ENCODE measurements at places on chromosomes 4 and X. TPM values are rescaled to one million over a fixed set of nuclear protein-coding genes. Genes with fewer than 3 reads are reported as not detected.

GRCh38 chrX:55004231-55004630 lies 4.1 kb downstream of the APEX2 start:
- no peak overlapping the region for H3K4me3 ChIP-seq
- no peaks in the 10 kb centered on the region for H3K27me3 ChIP-seq
- no peak overlapping the region for H3K27ac ChIP-seq
- DNase-seq, result no peak
- H3K36me3 ChIP-seq, result peaks cover 9% of the 10 kb centered on the region

Gene PRDM8
- 2.4 TPM for total RNA-seq

- H3K4me3 ChIP-seq, result no peak overlapping the region
- H3K27me3 ChIP-seq, result no peaks in the 10 kb centered on the region
- H3K4me1 ChIP-seq, result no peaks in the 10 kb centered on the region
- no peaks in the 10 kb centered on the region for H3K36me3 ChIP-seq
- H3K27ac ChIP-seq, result no peak overlapping the region
Observed at GRCh38 chr4:27524224-27524623, 663.6 kb downstream of the STIM2 start.

DNA sequence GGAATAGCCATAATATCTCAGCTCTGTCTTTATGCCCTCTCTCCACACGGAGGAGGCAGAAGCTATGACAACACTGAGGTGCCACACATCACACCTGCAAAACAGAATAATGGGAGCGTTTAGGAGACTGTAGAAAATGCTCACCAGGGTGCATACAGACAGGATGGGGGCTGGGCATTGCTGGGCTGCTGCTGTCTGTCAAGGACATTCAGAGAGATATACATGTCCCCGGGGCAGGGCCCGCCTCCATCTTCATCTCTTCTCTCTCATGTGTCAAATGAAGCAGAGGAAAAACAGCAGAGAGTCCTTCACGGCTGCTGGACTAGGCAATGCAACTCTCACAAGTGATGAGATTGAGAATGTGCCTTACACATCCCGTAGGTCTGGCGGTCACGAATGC lies 65.3 kb upstream of the DHRSX start:
- H3K36me3 ChIP-seq, result peaks cover 9% of the 10 kb centered on the region
- no peak overlapping the region for H3K4me3 ChIP-seq
- no peak for DNase-seq
- no peaks in the 10 kb centered on the region for H3K27me3 ChIP-seq
- H3K27ac ChIP-seq, result no peak overlapping the region

DNA sequence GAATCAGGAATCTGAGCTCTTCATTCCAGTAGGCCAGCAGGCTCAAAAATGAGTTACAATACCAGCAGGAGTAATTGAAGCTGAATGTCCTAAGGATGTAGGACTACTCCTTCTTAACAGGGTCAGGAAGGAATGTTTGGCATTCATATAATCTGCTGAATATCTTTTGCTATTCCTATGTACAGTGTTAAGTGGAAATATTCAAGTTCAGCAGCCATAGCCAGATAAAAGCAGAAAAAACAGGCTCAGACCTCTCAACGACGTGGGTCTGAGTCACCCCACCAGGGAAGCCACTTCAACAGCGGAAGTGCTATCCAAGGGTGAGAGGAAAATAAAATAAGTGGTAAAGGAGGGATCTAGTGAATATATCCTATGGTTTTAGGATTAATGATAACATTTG lies 577.0 kb downstream of the SPOCK3 start:
- H3K27me3 ChIP-seq, result no peaks in the 10 kb centered on the region
- H3K27ac ChIP-seq, result peak overlapping the region; percentile 89
- H3K4me3 ChIP-seq, result no peak overlapping the region
- H3K36me3 ChIP-seq, result no peaks in the 10 kb centered on the region
- no peak for DNase-seq
- peaks cover 41% of the 10 kb centered on the region for H3K4me1 ChIP-seq

- H3K36me3 ChIP-seq, result no peaks in the 10 kb centered on the region
- no peak overlapping the region for H3K4me3 ChIP-seq
- DNase-seq, result no peak
- H3K27ac ChIP-seq, result no peak overlapping the region
- peaks cover 34% of the 10 kb centered on the region for H3K4me1 ChIP-seq
- peaks cover 16% of the 10 kb centered on the region for H3K27me3 ChIP-seq
Observed at GRCh38 chrX:39161611-39162255, 360.5 kb downstream of the MID1IP1 start.

DNA sequence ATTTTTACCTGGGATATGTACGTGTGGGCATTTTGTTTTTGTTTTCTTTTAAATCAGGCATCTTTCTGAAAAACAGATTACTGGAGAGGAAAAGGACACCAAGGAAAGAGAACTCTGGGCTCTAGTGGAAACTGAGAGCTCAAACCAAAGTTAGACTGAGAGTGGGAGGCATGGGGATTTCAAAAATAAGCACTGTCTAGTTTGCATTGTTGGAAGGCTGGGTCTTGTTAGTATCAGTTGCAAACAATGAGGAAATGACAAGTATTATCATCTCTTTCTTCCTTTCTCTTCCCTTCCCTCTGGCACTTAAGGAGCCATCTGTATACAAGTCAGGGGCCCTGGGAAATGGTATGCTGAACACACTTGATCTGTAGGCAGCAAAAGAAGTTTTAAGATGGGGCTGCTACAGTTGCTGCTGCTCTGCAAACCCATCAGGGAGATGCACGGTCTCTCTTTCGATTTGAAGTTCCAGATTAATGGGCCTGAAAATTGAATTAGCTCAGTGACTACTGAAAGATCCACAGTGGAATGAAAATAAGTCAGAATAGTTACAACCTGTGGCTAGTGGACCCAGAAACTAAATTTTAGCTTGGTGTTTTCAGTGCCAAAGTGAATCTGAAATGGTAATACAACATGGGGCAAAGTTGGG lies 48.0 kb upstream of the GRXCR1 start:
- H3K36me3 ChIP-seq, result no peaks in the 10 kb centered on the region
- no peak overlapping the region for H3K27ac ChIP-seq
- no peak overlapping the region for H3K4me3 ChIP-seq
- no peak for DNase-seq

- no peak overlapping the region for H3K27ac ChIP-seq
- DNase-seq, result no peak
- no peaks in the 10 kb centered on the region for H3K36me3 ChIP-seq
- peaks cover 11% of the 10 kb centered on the region for H3K4me1 ChIP-seq
Observed at GRCh38 chr4:179626687-179627086, 2184.4 kb upstream of the AGA start.

- no peak for DNase-seq
- H3K27me3 ChIP-seq, result no peaks in the 10 kb centered on the region
- no peak overlapping the region for H3K4me3 ChIP-seq
- no peak overlapping the region for H3K27ac ChIP-seq
Observed at GRCh38 chr4:188552741-188553275, 413.6 kb downstream of the TRIML1 start.

DNA sequence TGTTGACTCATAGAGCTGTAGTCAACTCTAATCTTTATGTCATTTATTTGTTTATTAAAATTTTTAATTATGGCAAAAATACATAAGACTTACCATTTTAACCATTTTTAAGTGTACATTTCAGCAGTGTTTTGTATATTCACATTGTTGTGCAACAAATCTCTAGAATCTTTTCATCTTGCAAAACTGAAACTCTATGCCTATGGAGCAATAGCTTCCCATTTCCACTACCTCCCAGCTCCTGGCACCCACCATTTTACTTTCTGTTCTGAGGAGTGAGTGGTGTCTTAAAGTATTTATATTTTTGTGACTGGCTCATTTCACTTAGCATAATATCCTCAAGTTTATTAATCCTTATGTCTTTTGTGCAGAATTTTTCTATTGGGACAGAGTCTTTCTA lies 181.0 kb downstream of the GPAT3 start:
- no peak overlapping the region for H3K4me3 ChIP-seq
- no peaks in the 10 kb centered on the region for H3K36me3 ChIP-seq
- no peaks in the 10 kb centered on the region for H3K4me1 ChIP-seq
- DNase-seq, result no peak
- no peaks in the 10 kb centered on the region for H3K27me3 ChIP-seq

DNA sequence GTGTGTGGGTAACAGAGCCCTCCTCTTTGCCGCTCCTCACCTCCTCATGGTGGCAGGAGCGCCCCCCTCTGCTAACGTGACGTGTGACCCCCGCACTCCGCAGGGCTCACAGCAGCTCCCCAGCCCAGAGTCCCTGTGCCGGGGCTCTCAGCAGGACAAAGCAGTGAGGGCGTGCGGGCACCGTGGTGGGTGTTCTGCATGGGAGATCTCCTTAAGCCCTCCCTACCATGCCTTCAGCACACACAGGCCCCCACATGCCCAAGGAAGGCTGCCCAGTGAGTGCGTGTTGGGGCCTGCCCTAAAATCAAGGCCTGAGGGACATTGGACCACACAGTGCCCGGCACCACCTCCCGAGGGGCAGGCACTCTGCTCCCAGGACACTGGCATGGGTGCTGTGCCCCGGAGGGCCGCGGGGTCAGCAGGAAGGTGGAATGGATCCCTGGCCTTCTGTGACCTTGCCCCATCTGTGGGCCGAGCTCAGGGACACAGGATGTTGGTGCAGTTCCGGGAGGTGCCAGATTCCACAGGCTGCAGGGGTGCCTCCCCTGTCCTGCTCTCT lies 10.1 kb downstream of the PSAPL1 start:
- H3K4me3 ChIP-seq, result no peak overlapping the region
- no peak overlapping the region for H3K27ac ChIP-seq
- no peaks in the 10 kb centered on the region for H3K36me3 ChIP-seq
- peak; percentile 32 for DNase-seq
- peaks cover 11% of the 10 kb centered on the region for H3K4me1 ChIP-seq
- H3K27me3 ChIP-seq, result no peaks in the 10 kb centered on the region

- H3K27me3 ChIP-seq, result no peaks in the 10 kb centered on the region
- no peak overlapping the region for H3K4me3 ChIP-seq
- peaks cover 2% of the 10 kb centered on the region for H3K4me1 ChIP-seq
- DNase-seq, result no peak
- no peak overlapping the region for H3K27ac ChIP-seq
- peaks cover 20% of the 10 kb centered on the region for H3K36me3 ChIP-seq
Observed at GRCh38 chrX:118654331-118654730, 73.1 kb upstream of the IL13RA1 start.

DNA sequence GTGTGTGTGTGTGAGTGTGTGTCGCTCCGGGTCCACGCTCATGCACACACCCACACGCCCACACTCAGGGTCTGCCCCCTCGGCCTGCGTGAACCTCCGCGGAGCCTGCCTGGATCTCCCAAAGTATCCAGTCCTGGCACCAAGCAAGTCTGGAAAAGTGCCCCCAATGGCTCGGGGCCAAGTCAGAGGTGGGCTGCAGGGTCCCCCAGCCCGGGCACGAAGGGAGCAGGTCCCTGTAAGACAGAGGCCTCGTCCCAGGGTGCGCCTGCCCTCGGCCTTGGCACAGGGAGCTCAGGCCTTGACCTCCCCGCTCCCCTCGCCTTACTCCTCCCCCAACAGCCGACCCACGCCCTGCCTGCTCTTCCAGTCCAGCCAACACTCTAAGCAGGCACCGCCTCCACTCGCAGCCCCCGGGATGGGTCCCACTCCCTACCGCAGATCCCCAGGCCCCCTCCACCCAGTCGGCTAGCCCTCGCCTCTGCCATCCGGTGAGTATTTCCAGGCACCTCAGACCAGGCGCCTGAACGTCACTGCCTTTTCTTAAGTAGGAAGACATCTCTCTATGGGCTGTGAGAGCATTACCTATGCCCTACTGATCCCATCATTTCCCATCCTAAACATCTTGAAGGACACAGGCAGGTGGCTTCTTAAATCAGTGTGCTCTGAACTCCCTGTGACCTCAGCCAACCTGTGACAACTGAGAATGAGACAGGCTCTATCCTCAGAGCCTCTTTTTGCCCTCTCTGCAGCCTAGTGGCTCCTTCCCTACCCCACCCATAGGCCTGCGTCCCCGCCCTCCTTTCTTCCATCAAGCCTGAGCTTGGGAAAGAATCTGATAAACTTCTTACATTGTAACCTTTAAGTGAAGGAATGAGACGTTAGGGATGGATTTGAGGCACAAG lies 704 bp downstream of the FAM114A1 start:
- no peak for DNase-seq
- H3K4me3 ChIP-seq, result peak overlapping the region; percentile 79
- H3K4me1 ChIP-seq, result peaks cover 28% of the 10 kb centered on the region
- H3K36me3 ChIP-seq, result peaks cover 9% of the 10 kb centered on the region

- no peak overlapping the region for H3K27ac ChIP-seq
- H3K36me3 ChIP-seq, result no peaks in the 10 kb centered on the region
- no peaks in the 10 kb centered on the region for H3K4me1 ChIP-seq
- no peaks in the 10 kb centered on the region for H3K27me3 ChIP-seq
Observed at GRCh38 chrX:87578978-87579377, 61.4 kb downstream of the KLHL4 start.

DNA sequence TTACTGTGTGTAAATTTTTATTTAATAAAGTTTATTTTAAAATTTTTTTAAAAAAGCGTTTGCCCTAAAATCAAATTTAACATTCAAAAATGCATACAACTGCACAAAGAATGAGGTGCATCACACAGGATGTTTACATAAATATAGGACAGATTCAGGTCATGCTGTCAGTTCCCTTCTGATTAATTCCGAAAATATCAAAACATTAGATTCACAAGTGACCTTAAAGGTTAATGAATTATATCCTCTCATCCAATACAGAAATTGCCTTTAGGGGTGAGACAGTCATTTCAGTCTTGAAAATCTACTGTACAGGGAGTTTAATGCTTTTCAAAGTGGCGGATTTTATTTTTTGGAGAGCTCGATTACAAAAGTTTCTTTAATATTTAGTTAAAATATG lies 208.7 kb upstream of the FTHL17 start:
- no peak overlapping the region for H3K27ac ChIP-seq
- no peaks in the 10 kb centered on the region for H3K27me3 ChIP-seq
- no peak overlapping the region for H3K4me3 ChIP-seq
- no peak for DNase-seq
- peaks cover 10% of the 10 kb centered on the region for H3K4me1 ChIP-seq

GRCh38 chr4:29304595-29304994 lies 1415.6 kb upstream of the PCDH7 start:
- DNase-seq, result no peak
- no peak overlapping the region for H3K27ac ChIP-seq
- H3K4me1 ChIP-seq, result no peaks in the 10 kb centered on the region
- no peak overlapping the region for H3K4me3 ChIP-seq
- H3K36me3 ChIP-seq, result no peaks in the 10 kb centered on the region
- no peaks in the 10 kb centered on the region for H3K27me3 ChIP-seq

GRCh38 chr4:131459430-131460101 lies 1689.5 kb upstream of the PCDH10 start:
- peaks cover 9% of the 10 kb centered on the region for H3K36me3 ChIP-seq
- no peak overlapping the region for H3K4me3 ChIP-seq
- no peak for DNase-seq
- no peaks in the 10 kb centered on the region for H3K27me3 ChIP-seq

- no peak overlapping the region for H3K27ac ChIP-seq
- H3K4me3 ChIP-seq, result no peak overlapping the region
- DNase-seq, result no peak
- peaks cover 42% of the 10 kb centered on the region for H3K36me3 ChIP-seq
- no peaks in the 10 kb centered on the region for H3K4me1 ChIP-seq
Observed at GRCh38 chrX:24528605-24529004, 63.5 kb downstream of the PDK3 start.

DNA sequence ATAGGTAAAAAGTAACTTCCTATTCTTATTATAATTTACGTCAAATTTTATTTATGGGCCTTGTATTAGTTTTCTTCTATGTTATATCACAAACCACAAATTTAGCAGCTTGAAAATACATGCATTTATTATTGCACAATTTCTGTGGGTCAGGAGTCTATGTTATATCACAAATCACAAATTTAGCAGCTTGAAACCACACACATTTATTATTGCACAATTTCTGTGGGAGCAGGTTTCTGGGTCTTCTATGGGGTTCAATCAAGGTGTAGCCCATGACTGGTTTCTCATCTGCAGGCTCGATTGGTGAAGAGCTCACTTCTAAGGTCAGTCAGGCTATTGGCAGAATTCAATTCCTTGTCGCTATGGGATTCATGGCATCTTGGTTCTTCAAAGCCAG lies 332.7 kb upstream of the HAND2 start:
- no peaks in the 10 kb centered on the region for H3K27me3 ChIP-seq
- peaks cover 5% of the 10 kb centered on the region for H3K36me3 ChIP-seq
- no peak overlapping the region for H3K4me3 ChIP-seq
- DNase-seq, result no peak
- no peak overlapping the region for H3K27ac ChIP-seq

Gene ZMAT1
- 13.5 TPM for total RNA-seq

Gene SH3TC1
- 24.0 TPM for total RNA-seq

Measured in mesothelial cell of epicardium (in vitro differentiated cells).